ENCODE measurements at places on chromosomes 5 and 9.
A peak's percentile ranks its signal among the peaks of the same experiment; 100 is the strongest.

GRCh38 chr5:147504011-147504410, 5.9 kb downstream of the DPYSL3 start:
- no peaks in the 10 kb centered on the region for H3K4me1 ChIP-seq
- no peak overlapping the region for H3K4me3 ChIP-seq
- H3K36me3 ChIP-seq: no peaks in the 10 kb centered on the region
- H3K27me3 ChIP-seq: peaks cover 16% of the 10 kb centered on the region
- H3K27ac ChIP-seq: peak overlapping the region; percentile 61

- H3K36me3 ChIP-seq: no peaks in the 10 kb centered on the region
- peaks cover 36% of the 10 kb centered on the region for H3K27me3 ChIP-seq
- DNase-seq: peak; percentile 92
- H3K4me3 ChIP-seq: peak within 1 kb of the TSS; percentile 21
Observed at GRCh38 chr9:127930231-127931091, at the start of gene PIP5KL1. TSS of gene PIP5KL1 (minus strand) at chr9:127930777. CDS start at chr9:127930752, 25 bp downstream.

GRCh38 chr5:61229416-61229815, 67.1 kb upstream of the SMIM15 start:
- H3K4me1 ChIP-seq: no peaks in the 10 kb centered on the region
- no peak overlapping the region for H3K27ac ChIP-seq
- no peaks in the 10 kb centered on the region for H3K36me3 ChIP-seq
- no peak for DNase-seq
- H3K27me3 ChIP-seq: no peaks in the 10 kb centered on the region

- no peaks in the 10 kb centered on the region for H3K27me3 ChIP-seq
- no peaks in the 10 kb centered on the region for H3K36me3 ChIP-seq
- H3K4me3 ChIP-seq: no peak overlapping the region
- no peak for DNase-seq
Observed at GRCh38 chr5:97363577-97363976, 180.5 kb upstream of the RIOK2 start.

GRCh38 chr9:108469654-108470053, 386.1 kb downstream of the ACTL7B start:
- H3K27ac ChIP-seq: no peak overlapping the region
- H3K36me3 ChIP-seq: no peaks in the 10 kb centered on the region
- H3K27me3 ChIP-seq: no peaks in the 10 kb centered on the region
- DNase-seq: no peak
- H3K4me3 ChIP-seq: no peak overlapping the region
- H3K4me1 ChIP-seq: peaks cover 9% of the 10 kb centered on the region

DNA sequence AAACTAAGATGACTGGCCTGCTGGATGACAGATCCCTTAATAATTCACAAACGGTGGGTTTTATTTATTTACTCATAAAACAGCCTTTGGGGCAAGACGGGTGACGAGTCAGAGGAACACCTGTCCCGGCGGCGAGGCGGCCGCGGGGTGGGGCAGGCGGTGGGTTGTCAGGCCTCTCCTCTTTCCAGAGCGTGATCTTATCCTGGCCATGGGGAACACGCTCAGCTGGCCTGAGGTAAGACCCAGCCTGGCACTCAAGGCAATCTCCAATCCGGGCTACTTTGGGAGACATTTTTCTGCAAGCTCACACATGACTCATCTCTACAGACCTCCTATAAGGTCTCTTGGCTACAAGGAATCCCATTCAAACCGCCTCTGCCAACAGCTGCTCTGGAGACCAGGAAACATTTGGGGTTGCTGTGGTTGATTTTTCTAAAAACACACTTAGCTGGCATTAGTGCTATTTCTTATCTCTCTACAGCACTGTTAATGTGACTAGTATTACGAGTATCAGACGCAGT, 6.3 kb downstream of the RAPGEF1 start:
- no peak overlapping the region for H3K4me3 ChIP-seq
- H3K4me1 ChIP-seq: peaks cover 62% of the 10 kb centered on the region
- DNase-seq: peak; percentile 79
- no peaks in the 10 kb centered on the region for H3K36me3 ChIP-seq
- peak overlapping the region; percentile 89 for H3K27ac ChIP-seq

GRCh38 chr5:166649676-166650075, 1641.8 kb upstream of the WWC1 start:
- no peaks in the 10 kb centered on the region for H3K36me3 ChIP-seq
- no peaks in the 10 kb centered on the region for H3K27me3 ChIP-seq
- DNase-seq: no peak
- H3K4me3 ChIP-seq: no peak overlapping the region
- no peaks in the 10 kb centered on the region for H3K4me1 ChIP-seq
- no peak overlapping the region for H3K27ac ChIP-seq

DNA sequence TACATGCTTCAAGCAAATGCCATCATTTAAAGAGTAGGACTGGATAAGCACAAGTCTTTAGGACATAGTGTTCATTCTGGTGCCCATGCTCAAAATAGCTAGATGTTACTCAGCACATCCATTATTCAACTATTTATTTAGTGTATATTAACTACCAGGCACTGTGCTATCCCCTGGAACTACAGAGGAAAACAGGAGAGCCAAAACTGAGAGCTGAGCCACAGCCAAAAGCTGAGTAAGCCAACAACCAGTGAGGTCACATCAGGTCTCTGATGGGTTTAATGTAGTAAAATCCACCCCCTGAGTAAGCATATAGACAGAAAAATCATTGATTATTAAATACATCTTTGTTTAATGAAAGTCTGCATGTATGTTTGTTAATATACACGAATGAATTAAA, 469.3 kb upstream of the DMAC1 start:
- peaks cover 13% of the 10 kb centered on the region for H3K4me1 ChIP-seq
- H3K4me3 ChIP-seq: no peak overlapping the region
- no peak overlapping the region for H3K27ac ChIP-seq
- no peaks in the 10 kb centered on the region for H3K36me3 ChIP-seq
- no peak for DNase-seq

GRCh38 chr9:112331674-112331952, 1.8 kb downstream of the PTBP3 start:
- H3K4me3 ChIP-seq: peak overlapping the region; percentile 94
- no peak for DNase-seq
- H3K36me3 ChIP-seq: no peaks in the 10 kb centered on the region

DNA sequence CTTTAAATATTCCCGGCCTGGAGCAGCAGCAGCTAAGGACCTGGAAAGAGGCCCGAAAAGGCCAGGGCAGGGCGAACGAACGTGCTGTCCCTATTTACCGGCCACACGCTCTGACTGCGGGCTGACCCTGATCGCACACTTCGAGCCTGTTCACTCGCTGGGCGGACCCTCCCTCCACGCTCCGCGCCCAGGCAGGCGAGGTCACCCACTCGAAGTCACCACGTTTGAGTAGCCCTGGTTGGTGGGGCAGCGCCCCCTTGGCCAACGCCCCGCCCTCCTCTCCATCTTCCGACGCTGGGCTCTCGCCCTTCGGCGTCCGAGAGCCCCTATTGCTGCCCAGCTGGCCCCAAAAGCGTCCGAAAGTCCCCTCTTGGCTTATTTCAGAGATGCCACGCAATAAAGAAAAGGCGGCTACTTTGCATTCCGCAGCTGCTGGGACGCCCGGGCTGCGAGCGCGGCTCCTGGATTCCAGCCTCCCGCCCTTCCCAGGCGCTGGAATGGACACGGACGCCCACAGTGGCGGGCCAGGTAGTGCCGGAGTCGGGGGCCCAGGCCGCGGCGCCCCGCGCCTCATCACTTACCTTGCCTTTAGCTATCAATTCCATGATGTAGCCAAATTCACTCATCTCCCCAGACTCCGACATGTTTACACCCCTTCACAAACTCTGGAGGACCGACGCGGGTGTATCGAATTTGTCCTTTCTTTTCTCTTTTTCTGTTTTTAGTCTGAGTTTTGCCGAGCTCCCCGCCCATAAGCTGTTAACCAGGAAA, 9.9 kb upstream of the TRIM36 start:
- DNase-seq: peak; percentile 36
- H3K4me3 ChIP-seq: peak overlapping the region; percentile 50
- H3K27me3 ChIP-seq: peaks cover 87% of the 10 kb centered on the region
- H3K36me3 ChIP-seq: no peaks in the 10 kb centered on the region

DNA sequence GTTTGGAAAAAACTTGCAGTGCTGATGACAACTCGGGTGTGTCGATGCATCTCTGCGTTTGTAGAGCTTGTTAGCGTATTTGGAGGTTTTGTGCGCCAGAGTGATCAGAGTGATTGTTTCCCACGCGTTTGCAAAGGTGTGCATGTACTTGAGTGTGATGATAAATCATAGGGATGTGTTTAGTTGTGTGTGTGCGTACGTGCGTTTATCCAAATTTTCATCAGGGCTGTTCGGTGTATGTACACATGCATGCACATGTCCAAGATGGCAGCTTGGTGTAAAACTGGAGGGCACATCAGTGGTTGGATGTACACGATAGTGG, 248 bp upstream of the C1QTNF2 start:
- H3K27me3 ChIP-seq: peaks cover 35% of the 10 kb centered on the region
- no peak for DNase-seq
- H3K4me1 ChIP-seq: no peaks in the 10 kb centered on the region
- no peak overlapping the region for H3K27ac ChIP-seq
- H3K36me3 ChIP-seq: no peaks in the 10 kb centered on the region

- H3K27me3 ChIP-seq: no peaks in the 10 kb centered on the region
- no peak overlapping the region for H3K27ac ChIP-seq
- peak; percentile 70 for DNase-seq
- no peak overlapping the region for H3K4me3 ChIP-seq
- no peaks in the 10 kb centered on the region for H3K36me3 ChIP-seq
Observed at GRCh38 chr9:13351778-13352386, 72.4 kb upstream of the MPDZ start.

- no peak overlapping the region for H3K27ac ChIP-seq
- H3K27me3 ChIP-seq: no peaks in the 10 kb centered on the region
- no peaks in the 10 kb centered on the region for H3K36me3 ChIP-seq
- H3K4me3 ChIP-seq: no peak overlapping the region
- no peaks in the 10 kb centered on the region for H3K4me1 ChIP-seq
- DNase-seq: no peak
Observed at GRCh38 chr9:88789785-88790184, 201.5 kb upstream of the S1PR3 start.

DNA sequence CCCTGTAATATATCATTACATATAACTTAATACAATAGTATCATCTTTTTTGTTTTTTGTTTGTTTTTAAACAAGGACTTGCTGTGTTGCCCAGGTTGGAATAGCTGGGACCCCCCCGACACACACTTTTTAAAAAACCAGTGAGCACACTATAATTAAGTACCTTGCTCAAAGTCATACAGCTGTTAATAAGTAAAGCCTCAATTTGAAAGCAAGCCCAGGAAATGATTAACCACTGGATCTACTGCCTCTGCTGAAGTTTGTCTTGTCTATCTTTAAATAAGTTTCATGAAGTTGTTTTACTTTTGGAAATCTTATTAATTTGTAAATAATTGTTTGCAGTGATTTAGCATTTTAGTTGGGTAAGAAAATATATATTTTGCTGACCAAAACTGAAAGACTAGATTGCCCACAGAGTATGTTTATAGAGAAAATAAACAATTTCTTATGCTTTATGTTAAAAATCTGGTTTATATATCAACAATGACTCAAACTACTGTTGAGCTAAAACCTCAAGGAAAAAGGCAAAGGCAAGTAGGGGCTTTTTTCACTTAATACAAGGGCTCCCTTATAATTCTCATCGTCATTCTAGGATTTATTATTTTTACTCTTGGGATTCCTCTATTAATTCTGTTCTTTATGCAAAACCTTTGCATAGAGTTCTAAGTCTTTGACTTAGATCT, 5.8 kb upstream of the CARNMT1 start:
- H3K36me3 ChIP-seq: no peaks in the 10 kb centered on the region
- DNase-seq: no peak
- H3K27ac ChIP-seq: no peak overlapping the region
- H3K27me3 ChIP-seq: no peaks in the 10 kb centered on the region

DNA sequence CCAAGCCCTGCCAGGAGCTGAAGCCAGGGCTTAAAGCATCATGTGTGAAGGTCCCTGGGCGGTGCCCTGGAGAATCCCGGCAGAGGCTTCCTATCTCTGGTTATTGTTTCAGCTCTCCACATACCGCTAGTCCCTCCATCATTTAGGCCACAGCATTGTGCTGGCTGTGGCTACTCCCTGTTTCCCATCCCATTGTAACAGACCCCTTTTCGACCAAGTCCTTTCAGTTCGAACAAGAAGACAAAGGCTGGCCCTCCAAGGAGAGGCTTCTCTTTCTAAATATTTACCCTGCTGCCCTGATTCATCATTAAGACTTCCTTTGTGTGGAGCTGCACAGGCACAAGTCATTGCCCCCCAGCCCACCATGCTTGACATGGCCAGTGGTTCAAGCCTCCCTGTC, 41.6 kb downstream of the NEUROG1 start:
- H3K4me3 ChIP-seq: no peak overlapping the region
- H3K27me3 ChIP-seq: peaks cover 66% of the 10 kb centered on the region
- peaks cover 25% of the 10 kb centered on the region for H3K4me1 ChIP-seq
- H3K36me3 ChIP-seq: no peaks in the 10 kb centered on the region
- no peak overlapping the region for H3K27ac ChIP-seq

- DNase-seq: no peak
- no peak overlapping the region for H3K4me3 ChIP-seq
- H3K27ac ChIP-seq: no peak overlapping the region
- H3K36me3 ChIP-seq: no peaks in the 10 kb centered on the region
- peaks cover 3% of the 10 kb centered on the region for H3K4me1 ChIP-seq
Observed at GRCh38 chr9:106405871-106406435, 457.0 kb upstream of the ZNF462 start.

GRCh38 chr9:86794391-86795046, 152.8 kb downstream of the GAS1 start:
- no peak overlapping the region for H3K4me3 ChIP-seq
- H3K4me1 ChIP-seq: peaks cover 29% of the 10 kb centered on the region
- H3K36me3 ChIP-seq: no peaks in the 10 kb centered on the region
- peak; percentile 50 for DNase-seq
- H3K27ac ChIP-seq: peak overlapping the region; percentile 64

DNA sequence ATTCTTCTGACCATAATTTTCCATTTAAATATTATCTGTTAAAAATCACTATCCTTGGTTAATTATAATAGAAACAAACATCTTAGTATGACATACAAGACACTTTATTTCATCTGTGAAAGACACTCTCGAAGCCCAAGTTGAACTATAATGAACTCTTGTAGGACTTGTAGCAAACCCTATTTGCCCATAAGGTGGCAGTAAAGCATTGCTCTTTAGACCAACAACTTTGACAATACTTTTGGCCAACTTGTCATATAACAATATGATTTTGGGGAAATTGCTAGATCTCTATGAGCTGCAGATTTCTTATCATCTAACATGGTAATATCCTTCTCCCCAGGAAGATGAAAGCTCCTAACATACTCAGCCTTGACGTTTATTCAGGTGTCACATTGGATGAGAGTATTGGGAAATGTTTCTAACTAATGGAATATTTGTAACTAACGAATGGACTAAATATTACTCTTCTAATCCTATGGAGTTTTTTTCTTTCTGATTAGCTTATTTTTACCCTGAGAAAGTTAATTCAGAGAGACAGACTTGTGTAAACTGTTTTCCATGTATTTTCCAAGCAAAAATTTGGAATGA, 11.0 kb downstream of the SPINK14 start:
- H3K27ac ChIP-seq: no peak overlapping the region
- peak; percentile 69 for DNase-seq
- H3K4me3 ChIP-seq: no peak overlapping the region
- H3K27me3 ChIP-seq: no peaks in the 10 kb centered on the region
- no peaks in the 10 kb centered on the region for H3K36me3 ChIP-seq

DNA sequence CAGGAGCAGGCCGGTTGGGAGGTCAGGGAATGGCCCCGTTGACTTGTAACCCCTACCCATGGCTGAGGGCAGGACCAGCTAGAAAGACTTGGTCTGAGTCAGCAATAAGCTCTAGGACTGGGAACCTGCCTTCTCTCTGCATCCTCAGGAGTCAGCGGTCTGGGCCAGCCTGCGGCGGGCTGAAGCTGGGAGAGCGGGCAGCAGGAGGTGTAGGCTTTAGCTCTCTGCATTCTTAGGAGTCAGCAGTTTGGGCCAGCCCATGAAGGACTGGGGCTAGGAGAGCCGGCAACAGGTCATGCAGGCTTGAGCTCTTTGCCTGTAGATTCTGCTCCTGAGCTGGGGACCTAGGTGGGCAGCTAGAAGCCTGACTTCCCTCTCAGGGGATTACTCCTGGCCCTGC, 6.4 kb upstream of the SMIM32 start:
- no peak for DNase-seq
- no peak overlapping the region for H3K4me3 ChIP-seq
- H3K4me1 ChIP-seq: peaks cover 8% of the 10 kb centered on the region

Data from hepatocyte (in vitro differentiated cells).